Hematopoietic multipotent progenitor cell treated with erythropoietin and hydrocortisone succinate and interleukin-3 and kit ligand, for 15 days (in vitro differentiated cells): ENCODE measurements at places on chromosomes 13 and 19.

DNA sequence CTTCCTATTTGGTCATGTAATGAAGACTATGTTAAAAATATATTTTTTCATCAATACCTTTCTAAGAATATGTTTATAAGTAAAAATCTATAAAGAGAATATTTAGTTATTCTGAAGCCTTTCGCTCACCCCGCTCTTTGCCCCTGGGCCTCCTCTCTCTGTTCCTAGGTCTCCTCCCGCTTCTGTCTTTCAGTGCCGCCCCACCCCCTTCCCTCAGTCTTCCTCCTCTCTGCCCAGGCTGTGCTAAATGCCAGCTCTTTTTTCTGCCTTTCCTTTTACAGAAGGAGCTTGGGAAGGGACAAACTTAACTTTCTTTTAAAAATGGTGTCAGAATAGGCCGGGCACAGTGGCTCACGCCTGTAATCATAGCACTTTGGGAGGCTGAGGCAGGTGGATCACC, 22.8 kb downstream of the HIF3A start:
- DNase-seq: no peak

DNA sequence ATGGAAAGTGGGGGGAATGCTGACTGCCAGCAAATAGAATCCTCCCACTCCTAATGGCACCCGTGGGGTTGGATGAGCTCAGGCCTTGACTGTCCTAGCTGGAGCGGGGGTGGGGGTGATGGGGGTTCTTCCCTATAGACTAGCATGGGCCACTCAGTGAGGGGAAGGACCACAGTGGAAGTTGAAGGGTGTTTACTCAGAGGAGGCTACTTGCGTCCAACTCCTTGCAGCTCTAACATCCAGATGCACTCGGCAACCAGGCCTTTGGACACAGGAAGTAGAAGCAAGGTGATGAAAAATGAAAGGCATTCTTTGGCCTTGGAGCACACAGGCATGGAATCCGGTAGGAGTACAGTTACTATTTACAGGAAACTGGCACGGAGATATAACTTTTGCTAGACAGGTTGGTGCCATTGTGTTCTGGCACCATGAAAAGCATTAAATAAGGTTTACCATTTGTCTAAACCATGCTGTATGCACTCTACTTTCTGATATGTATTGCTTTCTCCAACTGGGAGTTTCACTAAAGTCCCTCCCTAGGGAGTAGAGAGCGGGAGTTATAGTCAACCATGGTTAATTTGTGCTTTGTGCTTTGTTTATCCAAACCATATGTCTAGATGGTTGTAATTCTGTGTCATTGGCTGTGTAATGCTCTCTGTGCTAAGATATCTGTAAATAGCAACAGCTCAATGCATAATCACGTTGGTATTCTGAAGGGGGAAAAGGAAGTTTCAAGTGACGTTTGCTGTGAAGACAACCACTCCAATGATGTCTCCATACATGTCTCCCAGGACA, 125.3 kb downstream of the TSHZ3 start:
- DNase-seq: no peak

DNA sequence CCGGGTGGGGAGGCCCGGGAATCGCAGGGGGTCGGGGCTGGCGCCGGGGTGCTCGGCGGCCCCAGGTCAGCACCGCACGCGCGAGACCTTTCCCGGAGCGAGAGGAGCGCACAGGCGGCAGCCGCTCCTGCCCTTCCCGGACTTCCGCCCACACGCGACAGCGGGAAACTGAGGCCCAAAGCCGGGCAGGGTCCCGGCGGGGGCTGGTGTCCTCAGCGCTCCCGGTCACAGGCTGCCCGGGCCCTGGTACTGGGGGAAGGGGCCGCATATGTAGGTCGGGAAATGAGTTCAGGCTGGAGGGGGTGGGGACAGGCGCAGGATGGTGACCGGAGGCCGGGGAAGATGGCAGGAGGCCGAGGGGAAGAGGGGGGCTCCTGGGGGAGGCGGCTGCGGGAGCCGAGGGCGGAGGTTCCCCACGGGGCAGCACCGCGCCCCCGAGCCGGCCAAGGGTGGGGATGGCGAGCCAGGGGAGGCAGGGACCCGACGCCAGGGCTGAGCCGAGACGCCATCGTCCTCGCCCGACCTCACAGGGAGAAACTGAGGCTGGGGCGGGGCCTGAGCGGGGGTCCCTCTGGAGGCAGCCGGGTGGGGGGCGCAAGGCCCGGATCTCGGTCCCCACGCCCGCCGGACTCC, 662 bp downstream of the CBARP start:
- no peak for DNase-seq

DNA sequence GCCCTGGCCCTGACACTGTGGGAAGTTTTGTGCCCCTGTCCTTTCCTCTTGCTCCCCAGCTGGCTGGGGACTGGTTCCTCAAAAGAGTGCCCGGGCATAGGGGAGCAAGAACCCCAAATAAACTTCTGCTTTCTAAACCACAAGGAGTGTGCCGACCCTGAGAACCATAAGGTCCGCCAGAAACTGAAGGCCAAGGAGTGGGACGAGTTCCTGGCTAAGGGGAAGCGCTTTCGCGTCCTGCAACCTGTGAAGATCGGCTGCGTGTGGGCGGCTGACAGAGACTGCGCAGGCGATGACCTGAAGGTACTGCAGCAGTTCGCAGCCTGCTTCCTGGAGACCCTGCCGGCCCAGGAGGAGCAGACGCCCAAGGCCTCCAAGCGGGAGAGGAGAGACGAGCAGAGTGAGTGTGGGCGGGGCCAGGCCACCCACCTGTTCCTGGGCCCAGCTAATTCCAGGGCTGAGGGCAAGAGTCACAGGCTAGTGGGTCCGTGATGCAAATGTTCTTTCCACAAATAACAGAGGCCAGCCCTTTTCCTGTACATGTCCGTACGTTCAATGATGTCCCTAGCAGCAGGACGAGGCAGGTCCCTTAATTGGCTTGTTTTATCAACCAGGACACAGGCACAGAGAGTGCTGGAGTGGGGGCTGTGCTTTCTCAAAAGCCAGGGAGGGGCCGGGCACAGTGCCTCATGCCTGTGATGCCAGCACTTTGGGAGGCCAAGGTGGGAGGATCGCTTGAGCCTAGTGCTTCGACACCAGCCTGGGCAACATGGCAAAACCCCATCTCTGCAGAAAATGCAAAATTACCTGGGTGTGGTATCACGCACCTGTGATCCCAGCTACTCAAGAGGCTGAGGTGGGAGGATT, 25.6 kb downstream of the UBXN6 start:
- DNase-seq: no peak

- no peak for DNase-seq
Observed at GRCh38 chr13:82344867-82345266, 1537.4 kb downstream of the SLITRK1 start.

GRCh38 chr19:1725100-1726064, 27.9 kb upstream of the ONECUT3 start:
- no peak for DNase-seq

DNA sequence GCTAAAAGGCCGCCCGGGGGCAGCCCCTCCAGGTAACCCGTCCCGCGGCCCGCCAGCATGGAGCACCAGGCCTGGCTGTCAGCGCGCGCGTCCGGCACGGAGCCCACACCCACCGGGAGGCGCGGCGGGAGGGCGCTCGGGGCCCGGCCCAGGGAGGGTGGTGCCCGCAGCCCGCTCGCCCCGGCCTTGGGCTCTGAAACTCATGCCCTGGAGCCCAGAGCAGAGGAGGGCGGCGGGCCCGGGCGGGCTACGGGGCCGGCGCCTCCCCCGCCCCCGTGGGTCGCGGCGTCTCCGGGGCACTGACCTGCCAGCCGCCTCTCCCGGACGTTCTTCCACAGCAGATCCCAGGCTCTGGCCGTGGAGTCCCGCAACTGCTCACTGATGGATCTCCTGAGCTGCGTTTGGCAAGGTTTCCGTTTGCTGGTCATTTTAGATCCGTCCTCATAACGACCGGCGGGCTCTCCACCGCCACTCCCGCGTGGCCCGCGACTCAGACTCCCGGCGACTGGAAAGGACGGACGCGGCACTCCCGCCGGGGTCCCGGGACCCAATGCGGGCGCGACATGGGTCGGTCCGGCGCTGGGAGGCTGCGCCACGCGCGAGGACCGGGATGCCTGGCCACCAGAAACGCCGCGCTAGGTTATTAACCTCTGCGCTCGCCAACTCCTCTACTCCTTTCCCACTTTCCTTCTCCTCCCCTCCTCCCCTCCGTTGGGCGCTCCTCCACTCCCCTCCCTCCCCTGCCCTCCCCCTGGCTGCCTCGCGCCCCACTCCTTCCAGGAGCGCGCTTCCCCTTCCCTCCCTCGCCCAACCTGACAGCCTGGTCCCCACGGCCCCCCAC, 64.7 kb upstream of the STARD13 start:
- DNase-seq: no peak

- no peak for DNase-seq
Observed at GRCh38 chr19:2040647-2041432, 10.2 kb downstream of the MKNK2 start.
